NCI-H526 treated with DMSO at 0.1 percent for 48 hours (cell line): ENCODE measurements at places on chromosomes 4 and X.
A peak's percentile ranks its signal among the peaks of the same experiment; 100 is the strongest.

DNA sequence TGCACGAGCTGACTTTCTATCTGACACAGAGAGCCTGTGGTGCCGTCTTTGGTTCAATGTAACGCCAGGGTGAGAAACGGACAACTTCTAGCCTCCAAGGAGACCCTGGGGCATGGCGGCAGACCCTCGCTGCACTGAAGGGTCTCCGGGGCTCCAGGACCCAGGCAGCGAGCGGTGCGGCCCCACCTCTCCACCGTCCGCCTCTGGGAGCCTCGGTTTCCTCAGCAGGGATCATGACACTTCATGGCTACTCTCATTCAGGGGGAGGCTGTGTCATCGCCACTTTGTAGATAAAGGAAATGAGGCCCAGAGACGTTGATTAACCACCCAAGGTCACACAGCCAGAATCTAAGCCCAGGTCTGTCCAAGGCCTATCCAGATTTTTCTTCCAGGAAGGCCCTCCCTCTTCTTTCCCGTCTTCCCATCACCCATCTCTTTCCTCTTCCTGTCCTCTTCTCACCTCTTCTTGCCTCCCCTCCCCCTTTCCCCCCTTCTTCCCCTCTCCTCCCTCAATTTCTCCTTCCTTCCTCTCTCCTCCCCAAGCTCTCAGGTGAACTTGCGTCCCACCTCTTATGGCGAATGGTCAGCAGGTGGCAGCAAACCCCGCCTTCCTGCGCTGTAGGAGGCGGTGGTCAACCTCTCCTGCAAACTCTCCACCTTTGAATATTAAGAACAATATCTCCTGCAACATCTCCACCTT is 69.3 kb upstream of the HMX1 start:
- no peak for DNase-seq

- no peak for DNase-seq
Measured at GRCh38 chr4:117641519-117641918, 392.8 kb upstream of the NDST3 start.

GRCh38 chr4:37662861-37663390 is 23.2 kb downstream of the RELL1 start:
- no peak for DNase-seq

DNA sequence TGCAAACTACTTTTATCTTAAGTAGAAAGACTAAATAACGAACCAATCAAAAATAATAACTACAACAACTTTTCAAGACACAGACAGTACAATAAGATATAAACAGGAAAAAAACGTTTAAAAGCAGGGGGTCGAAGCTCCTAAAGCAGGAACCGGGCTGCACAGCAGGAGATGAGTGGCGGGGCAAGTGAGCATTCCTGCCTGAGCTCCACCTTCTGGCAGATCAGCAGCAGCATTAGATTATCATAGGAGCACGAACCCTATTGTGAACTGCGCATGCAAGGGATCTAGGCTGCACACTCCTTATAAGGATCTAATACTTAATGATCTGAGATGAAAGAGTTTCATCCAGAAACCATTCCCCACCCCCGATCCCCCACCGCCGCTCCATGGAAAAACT is 146.2 kb downstream of the TEX11 start:
- no peak for DNase-seq

DNA sequence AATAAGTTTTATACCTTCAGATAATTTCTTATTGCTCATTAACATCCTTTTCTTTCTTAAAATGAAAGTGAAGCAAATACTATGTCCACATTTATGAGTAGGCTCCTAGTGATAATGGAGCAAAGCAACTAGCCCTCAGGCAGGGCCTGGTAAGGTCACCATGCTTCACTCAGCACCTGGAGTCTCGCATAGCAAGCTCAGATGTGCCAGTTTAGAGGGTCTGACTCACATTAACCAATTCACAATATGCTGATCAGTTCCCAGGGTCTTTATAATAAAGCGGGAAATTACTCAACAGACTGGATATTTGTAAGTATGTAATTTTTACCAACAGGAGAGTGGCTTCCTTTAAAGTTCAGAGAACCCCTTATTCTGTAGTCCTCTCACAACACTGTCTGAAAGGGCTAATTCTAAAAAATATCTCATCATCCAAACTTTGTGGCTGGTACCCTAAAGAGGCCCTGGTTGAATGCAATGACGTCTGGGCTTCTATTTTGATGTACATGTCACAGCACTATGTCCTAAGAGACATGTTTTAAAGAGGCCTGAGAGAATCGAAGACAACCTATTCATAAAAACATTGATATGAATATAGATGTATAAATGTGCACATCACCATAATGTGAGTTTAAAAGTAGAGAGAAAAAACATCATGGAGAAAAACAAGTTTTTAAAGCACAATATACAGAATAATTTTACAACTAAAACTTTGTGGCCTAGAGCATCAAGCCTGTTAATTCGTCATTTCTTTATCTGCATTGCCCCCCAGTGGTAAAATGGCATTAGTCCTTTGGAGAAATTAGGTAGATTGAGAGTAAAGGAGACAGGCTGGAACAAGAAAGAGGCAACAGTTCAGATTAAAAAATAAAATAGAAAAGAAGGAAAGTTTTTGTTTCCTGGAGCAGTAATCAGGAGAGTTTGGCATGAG is 44.3 kb downstream of the IL21 start:
- peak; percentile 14 for DNase-seq

GRCh38 chrX:107714206-107714891 is 61.2 kb downstream of the TSC22D3 start:
- DNase-seq = no peak

- DNase-seq = peak; percentile 50
Measured at GRCh38 chr4:122602277-122603142, 18.4 kb downstream of the IL21 start.

DNA sequence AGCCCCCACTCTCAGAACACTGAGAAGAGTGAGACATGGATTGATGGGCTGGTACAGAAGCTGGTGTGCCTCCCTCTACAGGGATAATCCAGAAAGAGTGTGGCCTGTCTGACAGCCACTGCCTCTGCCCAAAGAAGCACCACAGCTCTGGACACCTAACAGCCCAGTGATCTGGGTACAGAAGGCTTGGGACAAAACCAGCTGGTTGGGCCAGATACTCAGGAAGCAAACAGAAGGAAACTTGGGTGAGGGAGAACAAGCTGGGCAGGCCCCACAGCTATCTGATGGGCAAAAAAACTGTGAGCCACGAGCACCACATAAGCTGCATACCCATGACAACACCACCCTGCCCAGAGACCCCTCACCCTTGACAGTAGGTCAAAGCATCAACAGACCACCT is 46.9 kb downstream of the TMPRSS11F start:
- no peak for DNase-seq

- no peak for DNase-seq
Measured at GRCh38 chrX:47683829-47684205, 24.8 kb upstream of the UXT start.

- peak; percentile 43 for DNase-seq
Measured at GRCh38 chrX:115650916-115651315, 89.9 kb downstream of the PLS3 start.

- no peak for DNase-seq
Measured at GRCh38 chr4:6705646-6706045, 4.0 kb downstream of the MRFAP1L1 start.

DNA sequence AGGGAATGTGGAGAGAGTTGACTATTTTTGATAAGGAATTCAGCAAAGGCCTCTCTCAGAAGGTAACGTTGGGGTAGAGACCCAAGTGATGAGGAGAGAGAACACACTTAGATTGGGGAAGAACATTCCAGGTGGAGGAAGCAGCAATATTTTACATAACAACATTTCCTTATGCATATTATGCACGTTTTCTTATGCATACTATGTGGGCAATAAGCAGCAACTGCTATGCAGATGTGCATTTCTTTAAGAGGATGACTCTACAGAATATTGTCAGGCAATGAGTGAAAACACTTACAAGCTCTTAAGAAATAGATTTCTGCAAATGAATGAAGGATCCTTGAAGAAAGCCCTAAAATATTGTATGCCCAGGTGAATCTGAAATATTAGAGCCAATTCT is 91.1 kb downstream of the TMEM47 start:
- no peak for DNase-seq
